ENCODE measurements at places on chromosomes 2 and 18. TPM values are rescaled to one million over a fixed set of nuclear protein-coding genes. Genes with fewer than 3 reads are reported as not detected.

DNA sequence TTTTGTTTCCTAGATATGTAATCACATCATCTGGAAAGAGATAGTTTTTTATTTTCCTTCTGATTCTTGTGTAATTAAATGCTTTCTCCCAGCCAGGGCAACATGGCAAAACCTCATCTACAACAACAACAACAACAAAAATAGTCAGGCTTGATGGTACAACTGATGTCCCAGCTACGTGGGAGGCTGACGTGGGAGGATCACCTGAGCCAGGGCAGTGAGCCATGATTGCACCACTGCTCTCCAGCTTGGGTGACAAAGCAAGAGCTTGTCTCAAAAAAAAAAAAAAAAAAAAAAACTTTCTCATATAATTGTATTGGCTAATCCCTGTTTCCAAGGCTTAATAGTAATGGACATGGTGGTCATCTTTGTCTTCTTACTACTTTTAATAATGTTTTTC lies 26.4 kb upstream of the PGAP1 start:
- no peaks in the 10 kb centered on the region for H3K36me3 ChIP-seq
- H3K27me3 ChIP-seq: peaks cover 6% of the 10 kb centered on the region
- no peak overlapping the region for H3K4me3 ChIP-seq
- no peaks in the 10 kb centered on the region for H3K4me1 ChIP-seq
- H3K27ac ChIP-seq: no peak overlapping the region
- DNase-seq: no peak

DNA sequence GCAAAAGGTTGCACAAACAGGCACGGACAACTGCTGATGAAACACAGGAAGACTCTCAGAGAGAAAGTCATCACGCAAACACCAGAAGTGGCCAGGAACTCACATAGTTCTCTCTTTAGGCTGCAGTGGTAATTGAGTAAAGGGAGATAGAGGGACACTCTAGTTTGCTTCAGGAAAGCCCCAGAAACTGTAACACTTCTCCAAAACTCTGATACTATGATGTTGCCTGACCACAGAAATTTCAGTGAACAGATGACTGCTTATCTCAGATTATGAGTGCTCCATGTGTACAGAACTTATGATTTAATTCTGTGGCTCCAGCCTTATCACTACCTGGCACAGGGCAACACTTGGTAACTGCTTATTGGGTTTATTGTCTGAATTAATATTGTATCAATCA lies 311.5 kb upstream of the GYPC start:
- H3K27ac ChIP-seq: no peak overlapping the region
- DNase-seq: no peak
- H3K36me3 ChIP-seq: no peaks in the 10 kb centered on the region
- no peaks in the 10 kb centered on the region for H3K27me3 ChIP-seq

DNA sequence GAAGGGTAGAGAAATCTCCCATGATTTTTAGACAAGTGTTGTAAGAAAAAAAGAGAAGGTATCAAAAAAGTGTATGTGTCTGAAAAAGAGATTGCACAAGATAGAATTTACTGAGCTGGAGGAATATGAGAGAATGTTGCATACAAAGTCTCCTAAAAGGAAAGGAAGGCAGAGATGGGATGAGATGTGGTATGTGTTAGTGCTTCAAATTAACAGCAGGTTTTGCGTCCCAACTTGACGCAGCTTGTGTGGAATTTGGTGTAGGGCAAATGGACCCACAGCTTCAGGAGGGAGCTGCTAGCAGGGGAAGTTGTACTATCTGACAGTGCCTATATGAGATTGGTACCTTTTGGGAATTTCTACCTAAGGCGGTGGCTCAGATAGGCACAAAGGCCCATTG lies 9.0 kb upstream of the RASGRP3 start:
- no peaks in the 10 kb centered on the region for H3K4me1 ChIP-seq
- no peak overlapping the region for H3K4me3 ChIP-seq
- H3K27ac ChIP-seq: no peak overlapping the region
- H3K36me3 ChIP-seq: no peaks in the 10 kb centered on the region
- DNase-seq: no peak
- no peaks in the 10 kb centered on the region for H3K27me3 ChIP-seq

DNA sequence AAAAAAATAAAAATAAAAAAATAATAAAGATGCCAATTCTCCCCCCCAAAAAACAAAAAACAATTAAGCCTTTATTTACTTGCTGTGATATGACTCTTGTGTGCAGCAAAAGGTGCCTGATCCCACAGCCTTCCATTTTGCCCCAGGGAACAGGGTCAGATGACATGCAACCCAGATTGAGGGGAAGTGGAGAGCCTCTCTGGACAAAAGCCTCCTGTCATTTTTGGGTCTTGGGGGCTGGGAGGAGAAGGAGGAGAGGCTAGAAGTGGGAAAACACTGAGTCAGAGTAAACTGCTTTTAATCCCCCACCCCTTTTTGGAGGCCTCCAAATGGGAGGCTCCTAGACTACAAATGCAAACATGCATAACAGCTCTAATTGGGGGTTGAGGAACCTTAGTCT lies 46.6 kb upstream of the SCG2 start:
- no peaks in the 10 kb centered on the region for H3K27me3 ChIP-seq
- H3K36me3 ChIP-seq: no peaks in the 10 kb centered on the region
- no peak overlapping the region for H3K4me3 ChIP-seq

- peaks cover 59% of the 10 kb centered on the region for H3K36me3 ChIP-seq
- no peaks in the 10 kb centered on the region for H3K27me3 ChIP-seq
- H3K4me3 ChIP-seq: peak overlapping the region; percentile 32
- DNase-seq: no peak
- peak overlapping the region; percentile 73 for H3K27ac ChIP-seq
These were observed 36.6 kb downstream of the DARS1 start for GRCh38 chr2:135948642-135949355.

DNA sequence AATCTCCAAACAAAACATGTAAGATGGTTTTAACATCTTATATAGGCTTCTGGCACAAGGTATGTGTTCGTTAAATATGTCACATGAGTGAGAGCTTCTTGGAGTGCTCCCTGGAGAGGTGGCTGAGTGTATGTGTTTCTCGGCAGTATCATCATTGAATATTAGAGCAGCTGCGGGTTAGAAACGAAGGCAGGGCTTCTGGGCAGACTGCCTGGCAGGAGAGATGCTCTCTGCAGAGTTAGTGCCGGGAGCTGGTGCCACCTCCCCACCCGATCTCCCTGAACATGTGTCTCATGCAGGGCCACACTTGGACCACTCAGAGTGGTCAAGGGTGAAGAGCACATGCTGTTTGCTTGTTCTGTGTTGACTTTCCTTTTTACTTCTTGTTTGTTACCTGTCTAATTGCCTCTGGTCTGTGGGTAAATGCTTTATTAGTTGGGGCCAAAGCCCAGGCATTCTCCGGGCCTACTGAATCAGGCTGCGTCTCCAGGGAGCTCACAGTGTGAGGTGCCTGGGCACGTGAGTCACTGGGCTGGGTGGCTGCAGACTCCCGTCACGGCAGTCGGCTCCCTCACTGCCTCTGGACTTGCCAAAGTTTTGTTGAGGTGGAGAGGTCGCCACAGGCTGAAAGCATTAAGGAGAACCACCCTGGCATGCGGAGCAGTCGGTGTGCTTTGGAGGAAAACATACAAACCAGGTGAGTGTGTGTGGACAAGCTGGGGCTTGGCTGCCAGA lies 246.6 kb downstream of the FHOD3 start:
- H3K27me3 ChIP-seq: no peaks in the 10 kb centered on the region
- H3K4me1 ChIP-seq: no peaks in the 10 kb centered on the region
- H3K4me3 ChIP-seq: no peak overlapping the region
- no peak for DNase-seq

DNA sequence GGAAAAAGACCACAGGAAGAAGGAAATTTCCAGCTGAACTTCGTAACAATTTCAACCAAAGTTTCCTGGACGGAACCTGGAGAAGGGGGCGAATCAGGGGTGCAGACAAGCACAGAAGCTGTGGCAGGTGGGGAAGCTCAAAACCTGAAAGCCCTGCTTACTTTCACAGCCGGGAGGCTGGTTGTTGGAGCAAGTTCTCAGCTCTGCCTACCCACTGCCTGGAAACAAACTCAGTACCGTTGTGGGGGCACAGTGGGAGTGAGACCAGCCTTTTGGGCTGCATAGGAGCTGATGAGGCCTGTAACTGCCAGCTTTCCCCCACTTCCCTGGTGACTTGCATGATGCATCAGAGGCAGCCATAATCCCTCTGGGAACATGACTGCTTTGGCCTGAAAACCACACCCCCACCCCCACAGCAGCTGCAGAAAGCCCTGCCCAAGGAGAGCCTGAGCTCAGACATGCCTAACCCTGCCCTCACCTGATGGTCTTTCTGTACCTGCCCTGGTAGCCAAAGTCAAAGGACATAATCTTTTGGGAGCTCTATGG lies 207.0 kb upstream of the VWC2L start:
- no peak overlapping the region for H3K4me3 ChIP-seq
- no peaks in the 10 kb centered on the region for H3K27me3 ChIP-seq
- no peaks in the 10 kb centered on the region for H3K36me3 ChIP-seq
- no peak for DNase-seq

DNA sequence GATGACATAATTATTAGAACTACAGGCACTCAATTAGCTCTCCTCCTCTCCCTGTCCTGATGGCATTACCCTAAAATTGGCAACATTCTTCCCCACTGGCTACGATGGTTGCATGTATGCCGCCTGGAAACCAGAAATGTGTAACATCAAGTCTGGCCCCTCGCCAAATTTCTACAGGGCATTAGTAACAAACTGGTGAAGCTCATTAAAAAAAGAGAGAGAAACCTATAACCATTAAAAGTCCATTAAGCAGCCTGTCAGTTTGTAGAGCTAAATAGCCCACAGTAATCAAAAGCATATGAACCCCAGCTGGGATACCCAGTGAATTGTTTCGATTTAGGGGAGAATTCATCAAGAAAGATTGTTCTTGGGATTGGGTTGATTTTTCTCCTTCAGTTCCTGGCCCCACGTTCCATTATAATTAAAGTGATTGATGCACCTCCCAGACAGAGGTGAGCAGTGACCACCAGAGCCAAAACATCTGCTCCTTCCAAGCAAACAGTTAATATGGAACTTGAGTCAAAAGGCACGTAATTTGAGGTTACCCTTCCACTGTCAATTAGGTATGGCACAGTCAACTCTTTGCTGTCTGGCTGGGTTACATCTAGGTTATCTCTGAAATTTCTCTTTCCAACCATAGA lies 208.6 kb downstream of the C1D start:
- H3K27ac ChIP-seq: no peak overlapping the region
- peaks cover 8% of the 10 kb centered on the region for H3K27me3 ChIP-seq
- DNase-seq: no peak
- no peak overlapping the region for H3K4me3 ChIP-seq
- no peaks in the 10 kb centered on the region for H3K4me1 ChIP-seq
- H3K36me3 ChIP-seq: no peaks in the 10 kb centered on the region

The IGFBP2 gene
- total RNA-seq: 10.9 TPM

The LHCGR gene
- not detected for total RNA-seq

All from activated CD4-positive, alpha-beta T cell treated with anti-CD3 and anti-CD28 coated beads, Interleukin-2, amount 10 ng/mL, durations not matched to agents 7 days and 5 days (primary cell).